Stimulated activated CD4-positive, alpha-beta T cell treated with anti-CD3 and anti-CD28 coated beads, Interleukin-1b, Interleukin-23, amount 100 ng/mL, for 48 hours (primary cell): ENCODE measurements at places on chromosomes 1 and 21.

GRCh38 chr1:44238660-44239059 lies 25.4 kb downstream of the DMAP1 start:
- no peak for DNase-seq

- no peak for DNase-seq
These were observed 9.7 kb upstream of the CGN start for GRCh38 chr1:151501474-151501873.

GRCh38 chr21:26490771-26491170 lies 82.3 kb downstream of the CYYR1 start:
- no peak for DNase-seq

- no peak for DNase-seq
These were observed 29.4 kb upstream of the CCDC27 start for GRCh38 chr1:3722846-3723245.

DNA sequence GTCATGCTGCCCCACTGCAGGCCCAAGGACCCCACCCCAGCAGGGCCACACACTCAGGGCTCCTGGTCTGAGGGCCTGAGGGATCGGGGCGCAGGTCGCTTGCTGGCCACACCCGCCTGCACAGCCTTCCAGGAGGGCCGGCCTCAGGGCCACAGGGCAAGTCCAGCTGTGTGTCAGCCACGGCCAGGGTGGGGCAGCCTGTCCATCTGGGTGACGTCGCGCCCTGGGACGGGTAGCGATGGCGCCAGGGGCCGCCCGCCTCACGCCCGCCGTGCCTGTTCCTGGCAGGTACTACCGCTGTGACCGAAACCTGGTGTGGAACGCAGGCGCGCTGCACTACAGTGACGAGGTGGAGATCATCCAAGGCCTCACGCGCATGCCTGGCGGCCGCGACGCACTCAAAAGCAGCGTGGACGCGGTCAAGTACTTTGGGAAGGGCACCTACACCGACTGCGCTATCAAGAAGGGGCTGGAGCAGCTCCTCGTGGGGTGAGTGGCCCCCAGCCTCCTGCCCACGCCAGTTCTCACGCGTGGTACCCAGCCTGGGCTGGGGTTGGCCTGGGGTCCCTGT lies 2.5 kb downstream of the COL6A1 start:
- DNase-seq, result no peak
